ENCODE measurements at places on chromosomes 11 and 22. TPM values are rescaled to one million over a fixed set of nuclear protein-coding genes. Genes with fewer than 3 reads are reported as not detected.

GRCh38 chr22:27795696-27796517 is 5.6 kb downstream of the MN1 start:
- no peak for DNase-seq

DNA sequence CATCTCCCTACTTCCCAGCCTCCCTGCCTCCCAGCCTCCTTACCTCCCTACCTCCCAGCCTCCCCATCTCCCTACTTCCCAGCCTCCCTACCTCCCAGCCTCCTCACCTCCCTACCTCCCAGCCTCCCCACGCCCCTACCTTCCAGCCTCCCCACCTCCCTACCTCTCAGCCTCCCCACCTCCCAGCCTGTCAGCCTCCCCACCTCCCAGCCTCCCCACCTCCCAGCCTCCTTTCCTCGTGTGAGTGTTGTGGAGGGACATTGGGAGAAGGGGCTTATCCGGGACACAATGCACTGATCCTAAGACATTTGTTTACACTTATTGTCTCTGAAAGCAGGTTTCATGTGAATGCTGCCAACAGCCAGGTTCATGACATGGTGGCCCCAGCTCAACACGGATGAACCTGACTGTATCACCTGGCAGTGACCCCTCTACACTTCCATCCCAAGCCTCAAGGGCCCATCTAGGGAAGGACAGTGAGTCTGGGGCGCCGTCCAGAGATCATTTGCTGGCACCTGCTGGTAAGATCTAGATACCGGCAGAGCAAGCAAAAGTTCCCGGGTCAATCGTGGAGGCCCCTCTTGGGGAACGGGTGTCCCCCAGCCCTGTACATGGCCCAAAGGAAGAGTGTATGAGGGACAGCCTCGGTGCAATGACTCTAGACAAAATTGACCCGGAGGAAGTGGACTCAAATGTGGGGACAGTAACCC is 34.5 kb upstream of the TH start:
- DNase-seq, result no peak

Gene TEAD1
- total RNA-seq, result 63.7 TPM

Gene ELF5
- total RNA-seq, result not detected

Data from cerebellum (tissue), 4 donors.